ENCODE measurements at places on chromosomes 11 and 22. TPM values are rescaled to one million over a fixed set of nuclear protein-coding genes. Genes with fewer than 3 reads are reported as not detected.

- no peak for DNase-seq
Observed at GRCh38 chr11:19511413-19512183, 201.0 kb upstream of the NAV2 start.

- no peak for DNase-seq
Observed at GRCh38 chr22:49671331-49672013, 156.2 kb downstream of the BRD1 start.

PLCB3 gene
- polyA plus RNA-seq, result 12.4 TPM

- no peak for DNase-seq
Observed at GRCh38 chr11:70201882-70202861, 924 bp upstream of the FADD start.

DNA sequence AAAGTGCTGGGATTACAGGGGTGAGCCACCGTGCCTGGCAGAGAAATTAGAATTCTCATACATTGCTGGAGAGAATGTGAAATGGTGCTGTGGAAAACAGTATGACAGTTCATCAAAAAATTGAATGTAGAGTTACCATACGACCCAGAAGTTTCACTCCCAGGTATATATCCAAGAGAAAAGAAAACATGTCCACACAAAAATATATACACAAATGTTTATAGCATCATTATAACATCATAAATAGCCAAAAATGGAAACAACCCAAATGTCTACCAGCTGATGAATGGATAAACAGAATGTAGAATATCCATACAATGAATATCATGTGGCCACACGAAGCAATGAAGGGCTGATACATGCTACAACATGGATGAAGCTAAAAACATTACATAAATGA lies 34.6 kb downstream of the MED15 start:
- no peak for DNase-seq

DNA sequence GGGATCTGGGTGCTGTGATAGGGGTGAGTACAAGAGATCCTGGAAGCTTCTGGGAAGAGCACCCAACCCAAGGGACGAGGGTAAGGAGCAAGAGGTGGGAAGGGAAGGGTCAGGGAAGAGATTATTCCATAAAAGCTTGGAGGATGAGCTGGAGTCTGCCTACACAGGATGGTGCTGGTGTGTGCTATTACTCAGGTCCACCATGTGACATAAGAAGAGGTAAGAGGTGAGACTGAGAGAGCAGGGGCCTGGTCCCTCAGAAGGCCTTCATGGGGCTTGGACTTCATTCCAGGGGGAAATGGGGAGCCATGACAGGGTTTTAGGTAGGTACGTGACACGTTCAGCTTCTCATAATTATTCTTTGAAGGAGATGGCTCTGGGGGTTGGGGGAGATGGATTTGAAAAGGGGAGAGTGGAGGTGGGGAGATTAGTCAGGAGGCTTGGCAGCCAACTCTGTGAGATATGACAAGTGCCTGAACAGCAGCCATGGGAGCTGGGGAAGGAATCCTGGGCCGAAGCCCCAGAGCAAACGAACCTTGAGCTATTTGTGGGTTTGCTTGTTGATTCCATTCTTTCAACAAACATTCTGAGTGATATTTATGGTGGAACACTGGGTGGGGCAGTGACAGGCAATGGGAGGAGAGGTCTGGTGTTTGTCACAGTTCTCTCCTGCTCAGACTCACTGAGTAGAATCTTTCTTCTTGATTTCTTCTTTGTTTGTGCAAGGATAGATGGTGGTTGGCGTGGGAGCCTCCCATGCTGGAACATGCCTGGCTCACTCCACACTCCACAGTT lies 11.2 kb upstream of the NCAM1 start:
- no peak for DNase-seq

- DNase-seq, result no peak
Observed at GRCh38 chr11:10394229-10395101, 60.6 kb upstream of the AMPD3 start.

DNA sequence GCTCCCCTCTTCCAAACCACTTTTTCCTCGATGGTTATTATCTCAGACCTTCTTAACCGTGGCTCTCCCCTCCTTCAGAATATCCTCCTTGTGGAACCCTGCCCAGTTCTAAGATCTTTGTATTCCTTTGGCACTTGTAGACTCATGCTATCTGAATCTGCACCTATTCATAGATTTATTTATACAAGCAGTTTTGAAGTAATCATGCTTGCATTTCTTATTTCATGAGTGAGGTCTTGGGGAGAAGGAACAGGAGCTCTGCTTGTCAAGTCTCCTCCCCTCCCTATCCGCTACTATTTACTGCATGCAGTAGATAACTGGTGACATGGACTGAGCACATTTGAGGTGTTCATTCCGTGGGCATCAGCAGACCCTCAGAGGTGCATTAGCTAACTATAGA lies 5.4 kb upstream of the MADD start:
- no peak for DNase-seq

All from hindlimb muscle (tissue), 1 donor.